Left cardiac atrium (tissue), 4 donors: ENCODE measurements at places on chromosomes 5 and 9. TPM values are rescaled to one million over a fixed set of nuclear protein-coding genes. Genes with fewer than 3 reads are reported as not detected.

GRCh38 chr5:144028636-144029035, 141.8 kb downstream of the YIPF5 start:
- DNase-seq, result no peak

- peak; percentile 57 for DNase-seq
Observed at GRCh38 chr5:111143910-111144309, 51.8 kb downstream of the WDR36 start.

ELAVL2 gene
- total RNA-seq, result not detected

DNA sequence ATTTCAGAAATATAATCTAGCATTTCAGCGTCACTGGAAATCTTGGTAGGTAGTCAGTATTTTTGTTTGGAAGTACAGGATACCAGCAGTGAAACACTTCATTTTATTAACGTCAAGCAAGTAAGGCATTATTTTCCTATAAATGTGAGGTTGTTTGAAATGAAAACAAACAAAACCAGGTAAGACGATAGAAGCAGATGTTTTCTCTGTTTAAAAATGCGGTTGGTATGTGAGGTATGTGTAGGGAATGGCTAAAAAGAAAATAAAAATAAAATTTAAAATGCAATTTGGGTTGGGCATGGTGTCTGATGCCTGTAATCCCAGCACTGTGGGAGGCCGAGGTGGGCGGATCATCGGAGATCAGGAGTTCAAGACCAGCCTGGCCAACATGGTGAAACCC, 16.1 kb downstream of the GDA start:
- no peak for DNase-seq
